ENCODE measurements at places on chromosomes 12 and 14. TPM values are rescaled to one million over a fixed set of nuclear protein-coding genes. Genes with fewer than 3 reads are reported as not detected.

The SAMD4A gene
- 103 TPM for total RNA-seq

The OVCH1 gene
- total RNA-seq: 0.31 TPM

The TSPAN19 gene
- not detected for total RNA-seq

The DLK1 gene
- total RNA-seq: 3.3 TPM

The GPR68 gene
- 1.8 TPM for total RNA-seq

The ASB2 gene
- 105 TPM for total RNA-seq

The KLRB1 gene
- total RNA-seq: 0.24 TPM

The NYNRIN gene
- 6.5 TPM for total RNA-seq

The KRT1 gene
- total RNA-seq: 0.18 TPM

The HOXC4 gene
- 0.16 TPM for total RNA-seq

The CLEC1B gene
- total RNA-seq: not detected
